Activated CD8-positive, alpha-beta T cell treated with anti-CD3 and anti-CD28 coated beads for 36 hours (primary cell): ENCODE measurements at places on chromosomes 4 and X. TPM values are rescaled to one million over a fixed set of nuclear protein-coding genes. Genes with fewer than 3 reads are reported as not detected.

Gene GPR173
- 0.36 TPM for total RNA-seq

Gene EFNB1
- 4.2 TPM for total RNA-seq

Gene ARMCX1
- 4.7 TPM for total RNA-seq

Gene DRD5
- not detected for total RNA-seq

Gene TREX2
- total RNA-seq: 0.78 TPM

Gene CT45A2
- not detected for total RNA-seq

Gene CEP44
- 29.3 TPM for total RNA-seq

Gene LRRC66
- not detected for total RNA-seq

Gene P2RY4
- total RNA-seq: not detected

Gene TMEM35A
- total RNA-seq: not detected

Gene SATL1
- total RNA-seq: not detected

Gene TBC1D1
- total RNA-seq: 91.4 TPM

Gene RPGR
- total RNA-seq: 7.1 TPM

Gene TXK
- 20.6 TPM for total RNA-seq

Gene CCKAR
- total RNA-seq: not detected

Gene GABRE
- total RNA-seq: not detected

Gene RENBP
- 14.3 TPM for total RNA-seq

Gene STPG2
- total RNA-seq: 0.18 TPM

Gene TNMD
- not detected for total RNA-seq

Gene TADA2B
- total RNA-seq: 7.7 TPM

Gene FOXO4
- total RNA-seq: 8.7 TPM

Gene TMPRSS11F
- not detected for total RNA-seq

Gene BGN
- not detected for total RNA-seq

Gene UGT2B11
- total RNA-seq: not detected

Gene USP17L24
- total RNA-seq: not detected

Gene SMAD1
- 0.92 TPM for total RNA-seq

Gene HERC5
- total RNA-seq: 10.2 TPM

Gene AADAT
- total RNA-seq: not detected

Gene MCF2
- total RNA-seq: 0.59 TPM

Gene FAM9C
- total RNA-seq: not detected

Gene F11
- not detected for total RNA-seq

Gene UCP1
- total RNA-seq: not detected

Gene VCX3B
- total RNA-seq: not detected

Gene XK
- 0.07 TPM for total RNA-seq

Gene VCX2
- not detected for total RNA-seq

Gene ALB
- not detected for total RNA-seq

Gene EDA2R
- 1.8 TPM for total RNA-seq

Gene MID2
- 6.6 TPM for total RNA-seq

Gene PNMA6A
- total RNA-seq: 0.43 TPM

Gene PITX2
- total RNA-seq: not detected

Gene CDS1
- 0.25 TPM for total RNA-seq
